Activated naive CD8-positive, alpha-beta T cell treated with anti-CD3 and anti-CD28 coated beads for 36 hours (primary cell): ENCODE measurements at places on chromosomes 6 and 20. TPM values are rescaled to one million over a fixed set of nuclear protein-coding genes. Genes with fewer than 3 reads are reported as not detected.

Gene DSP
- total RNA-seq: 0.16 TPM

Gene XKR7
- 0.04 TPM for total RNA-seq

DNA sequence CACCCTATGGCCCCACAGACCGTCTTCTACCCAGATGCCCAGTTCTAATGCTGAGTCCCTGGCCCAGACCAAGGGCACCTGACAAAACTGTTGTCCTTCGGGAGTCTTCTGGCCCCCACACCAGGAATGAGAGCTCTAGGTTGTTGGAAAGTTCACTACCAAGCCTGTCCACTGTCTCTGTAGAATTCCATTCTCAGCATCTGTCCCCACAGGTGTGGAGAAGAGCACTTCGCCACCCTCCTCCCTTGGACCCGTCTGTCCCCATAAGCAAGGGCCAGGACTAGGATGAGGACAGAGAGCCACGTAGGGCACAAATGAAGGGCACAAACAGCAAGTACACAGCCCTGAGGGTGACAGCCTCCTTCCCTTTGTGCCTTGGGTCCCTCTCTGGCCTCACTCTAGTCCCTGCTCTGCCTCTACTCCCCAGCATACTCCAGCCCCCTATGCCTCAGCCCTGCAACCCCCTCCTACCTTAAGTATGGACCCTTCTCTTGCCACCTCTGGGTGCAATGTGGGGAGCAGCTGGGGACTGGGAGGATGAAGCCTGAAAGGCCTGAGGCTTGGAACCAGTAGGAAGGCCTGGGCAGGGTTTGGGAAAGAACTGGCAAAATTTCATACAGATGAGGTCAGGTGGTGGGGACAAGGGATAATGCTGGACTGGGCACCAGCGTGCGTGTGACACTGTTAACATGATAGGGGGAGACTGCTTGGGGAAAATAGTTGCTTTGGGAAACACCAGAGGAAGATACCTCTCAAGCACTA lies 4.3 kb downstream of the LZTS3 start:
- DNase-seq: no peak

Gene PRDM13
- 0.10 TPM for total RNA-seq
